Heart right ventricle (tissue), 16 donors: ENCODE measurements at places on chromosomes 12 and 14. TPM values are rescaled to one million over a fixed set of nuclear protein-coding genes. Genes with fewer than 3 reads are reported as not detected.

DDX55 gene
- polyA plus RNA-seq = 6.2 TPM

MUCL1 gene
- not detected for polyA plus RNA-seq

CLEC6A gene
- not detected for polyA plus RNA-seq

HHIPL1 gene
- polyA plus RNA-seq = 0.55 TPM

GZMH gene
- polyA plus RNA-seq = 0.37 TPM

GRCh38 chr12:109772622-109773321 lies 59.1 kb downstream of the FAM222A start:
- DNase-seq = no peak

GRCh38 chr12:132465269-132466190 lies 24.4 kb upstream of the FBRSL1 start:
- no peak for DNase-seq

GRCh38 chr14:44414646-44415045 lies 92.4 kb downstream of the FSCB start:
- DNase-seq = no peak

GRCh38 chr12:108374596-108375320 lies 35.6 kb upstream of the CMKLR1 start:
- DNase-seq = no peak

GRCh38 chr14:88476825-88477224 lies 78.0 kb downstream of the PTPN21 start:
- DNase-seq = no peak

GRCh38 chr14:59529189-59529588 lies 44.9 kb downstream of the JKAMP start:
- DNase-seq = no peak

- DNase-seq = no peak
Measured at GRCh38 chr14:74655599-74656395, 43.8 kb upstream of the LTBP2 start.

DNA sequence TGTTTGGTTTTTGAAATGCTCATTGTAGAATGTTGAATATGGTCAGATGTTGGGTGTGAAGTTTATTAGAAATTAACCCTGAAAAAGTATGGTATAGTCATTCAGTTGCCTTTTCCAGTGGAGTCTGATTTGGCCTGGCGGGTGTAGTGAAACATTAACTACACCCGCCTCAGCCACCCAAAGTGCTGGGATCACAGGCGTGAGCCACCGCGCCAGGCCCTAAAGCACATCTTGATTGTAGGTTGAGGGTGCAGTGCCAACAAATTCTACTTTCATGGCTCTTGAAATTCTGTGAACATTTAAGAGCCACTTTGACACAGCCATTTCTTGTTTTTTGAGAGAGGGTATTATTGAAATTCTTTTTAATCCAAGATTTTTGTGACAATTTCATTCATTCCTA lies 624.9 kb downstream of the DIO2 start:
- DNase-seq = no peak

DNA sequence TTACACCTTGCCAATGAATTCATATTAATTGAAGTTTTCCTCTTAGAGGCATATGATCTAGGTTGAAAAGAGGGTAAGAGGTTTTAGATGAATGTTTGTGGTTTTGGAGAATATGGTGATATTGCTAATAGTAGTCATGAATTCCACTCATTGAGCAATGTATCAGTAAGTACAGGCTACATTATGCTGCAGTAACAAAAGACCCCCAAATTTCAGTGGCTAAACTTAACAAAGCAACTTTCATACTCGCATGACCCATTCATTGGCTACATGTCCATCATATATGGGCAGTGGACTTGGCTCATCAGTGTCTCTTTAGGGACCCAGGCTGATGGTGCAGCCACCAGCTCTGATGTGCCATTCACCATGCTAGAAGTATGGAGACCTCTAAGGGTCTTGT lies 196.6 kb upstream of the MYL2 start:
- DNase-seq = no peak
